ENCODE measurements at places on chromosomes 12 and 14.
A peak's percentile ranks its signal among the peaks of the same experiment; 100 is the strongest.

DNA sequence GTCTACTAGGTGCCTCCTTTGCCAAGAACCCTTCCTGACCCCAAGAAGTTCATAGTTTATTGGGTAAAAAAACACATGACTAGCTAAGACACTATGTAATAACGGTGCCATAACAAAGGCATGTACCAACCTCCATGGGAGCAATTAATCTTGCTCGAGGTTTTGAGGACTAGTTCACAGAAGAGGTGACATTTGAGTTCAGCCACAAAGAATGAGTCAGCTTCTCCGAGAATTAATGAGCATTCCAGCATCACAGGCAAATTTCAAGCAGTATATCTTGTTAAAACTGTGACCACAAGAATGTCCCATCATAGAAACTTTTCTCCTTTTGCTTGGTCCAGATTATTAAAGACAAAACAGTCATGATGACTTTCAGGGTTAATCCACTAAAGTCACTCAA, 113.0 kb upstream of the RAP1B start:
- peak; percentile 90 for DNase-seq

- DNase-seq, result peak; percentile 18
Measured at GRCh38 chr14:56159066-56159465, 40.9 kb downstream of the PELI2 start.

DNA sequence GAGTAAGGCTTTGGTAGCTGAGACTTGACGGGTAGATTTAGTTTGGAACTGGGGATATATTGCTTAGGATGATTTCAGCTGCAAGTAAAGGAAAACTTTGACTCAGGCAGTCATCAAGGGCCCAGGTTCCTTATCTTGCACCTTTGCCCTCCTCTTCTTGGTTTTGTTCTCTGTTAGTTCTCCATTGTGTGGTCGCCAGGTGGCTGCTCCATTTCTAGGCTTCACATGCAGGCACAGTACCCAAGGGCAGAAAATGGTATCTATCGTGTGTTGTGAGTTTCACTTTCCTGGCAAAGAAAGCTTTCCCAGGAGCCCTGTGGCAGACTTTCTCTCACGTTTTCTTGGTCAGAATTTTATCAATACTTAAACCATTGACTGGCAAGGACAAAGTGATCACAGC, 50.8 kb downstream of the VRK1 start:
- no peak for DNase-seq

DNA sequence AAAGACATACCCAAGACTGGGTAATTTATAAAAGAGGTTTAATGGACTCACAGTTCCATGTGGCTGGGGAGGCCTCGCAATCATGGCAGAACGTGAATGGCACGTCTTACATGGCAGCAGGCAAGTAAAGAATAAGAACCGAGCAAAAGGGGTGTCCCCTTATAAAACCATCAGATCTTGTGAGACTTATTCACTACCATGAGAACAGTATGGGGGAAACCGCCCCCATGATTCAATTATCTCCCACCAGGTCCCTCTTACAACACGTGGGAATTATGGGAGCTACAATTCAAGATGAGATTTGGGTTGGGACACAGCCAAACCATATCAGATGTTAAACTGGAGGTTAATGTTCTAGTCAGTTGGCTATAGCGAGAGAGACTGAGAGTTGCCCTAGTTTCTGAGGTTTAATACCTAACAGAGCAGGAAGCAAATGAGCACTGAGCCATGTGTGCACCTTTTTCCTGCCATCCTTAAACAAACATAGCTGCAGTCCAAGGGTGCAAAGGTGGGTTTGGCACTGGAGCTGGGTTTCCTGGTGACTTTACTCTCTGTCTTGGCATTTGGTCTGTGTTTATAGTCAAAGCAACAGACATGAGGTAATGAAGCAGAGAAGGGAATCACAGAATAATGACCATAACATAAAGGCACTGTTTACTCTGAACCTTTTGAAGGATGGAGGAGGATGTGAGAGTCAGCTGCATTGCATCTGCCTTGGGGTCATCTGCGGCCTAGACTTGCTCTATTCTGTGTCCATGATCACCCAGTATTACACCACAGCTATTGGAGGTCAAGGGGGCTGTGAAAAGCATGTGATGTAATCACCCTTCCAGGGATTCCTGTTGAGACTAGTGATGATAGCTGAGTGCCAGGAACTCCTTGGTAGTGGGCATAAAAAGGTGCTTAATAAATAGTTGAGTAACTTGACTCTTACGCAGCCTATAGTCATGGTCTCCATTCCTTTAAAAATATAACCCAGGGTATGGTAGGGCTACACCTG, 83.6 kb upstream of the USP44 start:
- no peak for DNase-seq

- no peak for DNase-seq
Measured at GRCh38 chr12:52754135-52754534, 23.0 kb downstream of the KRT76 start.

DNA sequence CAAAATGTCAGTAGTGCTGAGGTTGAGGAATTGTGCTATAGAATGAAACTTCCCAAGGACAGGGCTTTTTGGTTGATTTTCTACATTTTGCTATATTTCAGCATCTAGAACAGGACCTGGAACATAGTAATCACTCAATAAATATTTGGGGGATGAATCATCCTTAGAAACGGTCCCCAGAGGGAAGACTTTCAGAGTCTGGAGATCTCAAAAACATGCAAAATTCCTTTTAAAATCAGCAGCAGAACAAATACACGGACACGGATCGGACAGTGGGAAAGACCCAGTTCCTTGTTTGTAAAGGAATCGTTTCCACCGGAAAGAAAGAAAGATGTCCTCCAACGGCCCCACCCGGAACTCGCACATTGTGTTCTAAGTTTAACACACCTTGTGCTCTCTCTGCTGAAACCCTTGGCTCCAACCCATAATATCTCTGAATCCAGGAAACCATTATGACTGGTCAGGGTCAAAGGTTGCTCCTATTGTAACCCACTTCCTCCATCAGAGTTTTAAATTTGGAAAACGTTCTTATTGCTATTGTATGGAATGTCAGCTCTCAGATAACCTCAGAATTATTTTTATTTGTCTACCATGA, 617.2 kb downstream of the MED13L start:
- peak; percentile 0 for DNase-seq

GRCh38 chr12:57418255-57418654, 12.6 kb downstream of the R3HDM2 start:
- DNase-seq, result no peak

DNA sequence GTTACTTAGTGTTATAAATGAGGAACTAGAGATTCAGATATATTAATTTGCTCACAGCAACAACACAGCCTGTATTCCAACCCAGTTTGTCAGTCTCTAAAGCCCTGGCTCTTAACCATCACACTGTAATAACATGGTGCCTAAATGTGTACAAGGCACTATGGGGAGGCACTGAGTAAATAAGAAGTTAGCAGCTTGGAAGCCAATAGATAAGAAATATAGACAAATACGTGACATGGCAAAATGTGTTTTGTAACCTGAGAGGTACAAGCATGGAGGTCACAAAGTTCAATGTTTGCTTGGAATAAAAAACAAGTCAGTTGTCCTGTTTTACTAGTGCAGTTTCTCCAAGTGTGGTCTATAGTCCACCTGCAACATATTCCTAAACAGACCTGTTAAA, 16.3 kb upstream of the SLCO1A2 start:
- DNase-seq, result no peak

- DNase-seq, result peak; percentile 48
Measured at GRCh38 chr12:55830601-55831446, 1.4 kb upstream of the DNAJC14 start.

GRCh38 chr12:49200919-49201594, 12.2 kb upstream of the TUBA1A start:
- DNase-seq, result peak; percentile 49

- peak; percentile 68 for DNase-seq
Measured at GRCh38 chr12:89468648-89469326, 55.8 kb downstream of the GALNT4 start.

- no peak for DNase-seq
Measured at GRCh38 chr12:124388038-124388671, 93.3 kb downstream of the RFLNA start.

GRCh38 chr14:87837296-87837695, 155.7 kb downstream of the GALC start:
- DNase-seq, result no peak

- no peak for DNase-seq
Measured at GRCh38 chr12:117162633-117163032, 27.6 kb downstream of the FBXO21 start.

DNA sequence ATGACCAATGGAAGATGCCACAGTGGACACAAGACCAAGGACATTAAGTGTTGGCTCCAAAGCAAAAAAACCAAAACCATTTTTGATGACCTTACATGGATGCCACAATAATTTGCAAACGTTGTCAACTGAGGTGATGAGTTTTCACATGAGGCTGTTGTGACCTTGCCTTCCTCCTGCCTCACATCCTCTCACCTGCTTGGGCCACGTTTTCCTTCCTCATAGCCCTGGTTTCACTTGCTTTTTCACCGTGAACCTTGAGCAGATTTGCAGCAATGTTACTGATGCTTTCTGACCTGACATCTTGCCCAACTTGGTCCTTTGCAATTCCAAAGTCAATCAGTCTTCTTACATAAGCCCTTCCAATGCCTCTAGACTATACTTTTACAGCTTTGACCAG, 3.7 kb downstream of the KRT6B start:
- no peak for DNase-seq

DNA sequence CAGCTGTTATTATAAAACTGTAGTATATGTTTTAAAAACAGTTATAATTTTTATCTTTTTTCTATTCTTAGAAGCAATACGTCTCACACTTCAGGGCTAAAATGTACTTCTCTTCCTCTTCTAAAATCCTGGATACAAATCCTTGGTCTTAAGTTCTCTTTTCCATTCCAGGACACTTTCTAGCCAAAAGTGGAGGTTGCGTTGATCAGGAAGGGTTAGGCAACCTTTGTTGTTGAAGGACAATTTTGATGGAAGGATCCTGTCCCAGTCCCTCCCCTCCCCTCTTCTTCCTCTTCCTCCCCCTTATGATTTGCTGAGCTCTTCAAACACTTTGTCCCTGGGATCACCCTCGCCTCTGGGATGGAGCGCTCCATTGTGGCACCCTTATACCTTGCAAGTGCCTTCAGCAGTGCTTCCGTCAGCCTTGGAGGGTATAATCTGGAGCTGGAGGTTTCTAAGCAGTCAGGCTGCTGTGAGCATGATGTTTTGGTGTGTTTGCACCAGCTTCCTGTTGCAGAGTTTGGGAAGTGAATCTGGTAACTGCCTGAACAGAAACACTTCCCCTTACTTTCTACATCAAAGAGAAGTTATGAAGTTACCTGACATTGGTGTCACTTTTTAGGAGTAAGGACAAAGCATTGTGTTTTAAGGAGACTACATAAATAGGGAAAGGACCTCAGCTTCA, 87.4 kb upstream of the SLC38A2 start:
- peak; percentile 39 for DNase-seq

- DNase-seq, result no peak
Measured at GRCh38 chr12:118190266-118190665, 54.3 kb downstream of the PEBP1 start.

DNA sequence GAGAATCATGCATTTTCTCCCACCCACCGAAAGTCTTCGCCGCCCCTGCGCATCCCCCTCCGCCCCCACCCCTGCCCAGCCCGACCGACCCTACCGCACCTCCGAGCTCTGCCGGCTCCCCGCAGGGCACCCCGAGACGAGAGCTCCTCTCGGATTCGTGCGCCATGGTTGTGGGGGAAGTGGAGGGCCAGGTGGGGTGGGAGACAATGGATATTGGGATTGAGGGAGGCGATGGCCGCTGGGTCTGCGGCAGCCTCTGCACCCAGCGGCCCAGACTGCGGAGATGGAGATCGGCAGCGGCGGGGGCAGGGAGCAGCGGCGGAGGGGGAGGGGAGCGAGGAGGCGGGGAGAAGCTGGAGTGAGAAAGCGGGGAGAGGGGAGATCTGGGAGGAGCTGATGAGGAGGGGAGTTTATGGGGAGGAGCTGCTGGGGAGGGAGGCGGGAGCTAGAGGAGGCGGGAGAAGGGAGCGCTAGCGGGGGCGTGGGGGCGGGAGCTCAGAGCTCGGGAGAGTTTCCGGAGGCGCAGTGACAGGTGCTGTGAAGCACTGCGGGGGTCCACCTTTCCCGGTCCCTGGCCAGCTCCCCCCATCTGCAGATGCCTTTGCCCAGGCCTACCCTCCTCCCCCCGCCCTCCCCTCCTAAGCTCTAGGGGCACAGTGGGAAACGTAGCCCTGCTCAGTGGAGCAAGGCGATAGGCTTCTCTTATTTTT, at the start of gene SALL2:
TSS of gene SALL2 (minus strand) at position 385 of the 710 bp plus-strand sequence. CDS start at position 166, 219 bp downstream.
- peak; percentile 47 for DNase-seq

GRCh38 chr12:57456145-57456700, 1.1 kb downstream of the INHBE start:
- DNase-seq, result peak; percentile 78

DNA sequence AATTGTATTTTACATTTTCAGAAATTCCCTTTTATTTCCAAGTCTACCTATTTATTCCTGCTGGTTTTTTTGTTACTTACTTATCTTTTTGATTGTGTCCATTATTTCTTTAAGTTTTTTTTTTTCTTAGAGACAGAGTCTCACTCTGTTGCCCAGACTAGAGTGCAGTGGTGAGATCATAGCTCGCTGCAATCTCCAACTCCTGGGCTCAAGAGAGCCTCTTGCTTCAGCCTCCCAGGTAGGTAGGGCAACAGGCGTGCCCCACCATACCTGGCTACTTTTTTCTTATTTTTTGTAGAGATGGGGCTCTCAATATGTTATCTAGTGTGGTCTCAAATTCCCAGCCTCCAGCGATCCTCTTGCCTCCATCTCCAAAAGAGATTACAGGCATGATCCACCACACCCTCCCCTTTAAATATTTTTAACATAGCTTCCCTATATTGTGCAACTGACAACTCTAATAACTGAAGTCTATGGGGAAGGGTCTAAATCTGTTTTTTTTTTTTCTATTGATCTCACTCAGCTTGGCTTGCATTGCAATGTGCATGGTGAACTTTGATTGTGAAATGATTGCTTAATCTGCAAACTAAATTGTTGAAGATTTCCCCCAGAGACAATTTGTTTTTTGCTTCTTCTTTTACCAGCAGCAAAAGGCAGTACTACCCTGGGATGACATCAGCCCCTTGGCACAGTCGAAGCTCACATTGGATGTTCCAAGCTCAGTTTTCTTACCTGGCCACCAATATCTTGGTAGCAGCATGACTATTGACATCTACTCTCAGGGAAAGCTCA, 25.7 kb upstream of the COCH start:
- DNase-seq, result no peak

GRCh38 chr14:49959822-49960408, 67.0 kb downstream of the ARF6 start:
- peak; percentile 61 for DNase-seq

GRCh38 chr12:41835556-41835955, 309.1 kb downstream of the GXYLT1 start:
- DNase-seq, result no peak

- DNase-seq, result peak; percentile 3
Measured at GRCh38 chr12:85280165-85280983, at the start of gene ALX1. TSS of gene ALX1 (plus strand) at chr12:85280220. CDS start at chr12:85280262, 42 bp downstream.

GRCh38 chr14:103125098-103126070, 2.1 kb downstream of the TNFAIP2 start:
- DNase-seq, result no peak
